Stimulated activated CD8-positive, alpha-beta memory T cell treated with anti-CD3 and anti-CD28 coated beads, Interleukin-12 subunit alpha, Interleukin-12 subunit beta, amount 100 ng/mL, for 1 hour (primary cell): ENCODE measurements at places on chromosomes 13 and 19.
A peak's percentile ranks its signal among the peaks of the same experiment; 100 is the strongest.

- DNase-seq = no peak
These were observed 43.7 kb upstream of the ADGRE5 start for GRCh38 chr19:14337510-14337909.

- no peak for DNase-seq
These were observed 80.4 kb downstream of the LRCH1 start for GRCh38 chr13:46633416-46633815.

DNA sequence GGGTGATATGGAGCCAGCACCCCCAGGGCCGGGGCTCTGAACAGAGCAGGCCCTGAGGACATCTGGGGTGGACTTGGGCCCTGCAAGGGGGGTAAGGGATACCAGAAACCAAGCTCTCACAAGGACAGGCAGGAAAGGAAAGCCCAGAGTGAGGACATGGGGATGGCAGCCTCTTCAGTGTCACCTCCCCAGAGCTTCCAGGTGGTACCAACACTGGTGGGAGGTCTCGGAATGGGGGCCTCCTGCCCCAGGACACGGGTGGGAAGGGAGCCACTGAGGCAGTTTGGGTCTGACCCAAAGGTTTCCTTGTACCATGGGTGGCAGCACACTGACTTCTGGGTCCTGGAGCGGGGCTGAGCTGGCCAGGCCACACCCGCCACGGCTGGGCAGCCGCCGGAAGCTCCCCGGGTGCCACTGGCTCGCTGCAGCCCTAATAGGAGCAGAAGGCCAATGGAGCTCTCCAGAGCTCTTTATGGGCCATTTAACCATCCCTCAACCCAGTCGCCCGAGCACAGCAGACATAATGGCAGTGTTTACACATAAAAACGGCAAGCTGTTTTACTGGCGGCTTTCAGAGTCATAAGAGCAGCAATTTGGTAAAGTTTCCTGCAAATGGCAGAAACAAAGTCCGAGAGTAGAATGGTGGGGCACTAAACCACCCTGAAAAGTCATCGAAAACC is 59.3 kb downstream of the PEPD start:
- DNase-seq = no peak

GRCh38 chr19:28602675-28603298 is 610.2 kb downstream of the UQCRFS1 start:
- DNase-seq = no peak

GRCh38 chr19:32910874-32911273 is 41.3 kb upstream of the SLC7A9 start:
- no peak for DNase-seq

- DNase-seq = no peak
These were observed 62.4 kb upstream of the XPO4 start for GRCh38 chr13:20964904-20965303.

- no peak for DNase-seq
These were observed 248.3 kb downstream of the DCLK1 start for GRCh38 chr13:35882722-35883497.

DNA sequence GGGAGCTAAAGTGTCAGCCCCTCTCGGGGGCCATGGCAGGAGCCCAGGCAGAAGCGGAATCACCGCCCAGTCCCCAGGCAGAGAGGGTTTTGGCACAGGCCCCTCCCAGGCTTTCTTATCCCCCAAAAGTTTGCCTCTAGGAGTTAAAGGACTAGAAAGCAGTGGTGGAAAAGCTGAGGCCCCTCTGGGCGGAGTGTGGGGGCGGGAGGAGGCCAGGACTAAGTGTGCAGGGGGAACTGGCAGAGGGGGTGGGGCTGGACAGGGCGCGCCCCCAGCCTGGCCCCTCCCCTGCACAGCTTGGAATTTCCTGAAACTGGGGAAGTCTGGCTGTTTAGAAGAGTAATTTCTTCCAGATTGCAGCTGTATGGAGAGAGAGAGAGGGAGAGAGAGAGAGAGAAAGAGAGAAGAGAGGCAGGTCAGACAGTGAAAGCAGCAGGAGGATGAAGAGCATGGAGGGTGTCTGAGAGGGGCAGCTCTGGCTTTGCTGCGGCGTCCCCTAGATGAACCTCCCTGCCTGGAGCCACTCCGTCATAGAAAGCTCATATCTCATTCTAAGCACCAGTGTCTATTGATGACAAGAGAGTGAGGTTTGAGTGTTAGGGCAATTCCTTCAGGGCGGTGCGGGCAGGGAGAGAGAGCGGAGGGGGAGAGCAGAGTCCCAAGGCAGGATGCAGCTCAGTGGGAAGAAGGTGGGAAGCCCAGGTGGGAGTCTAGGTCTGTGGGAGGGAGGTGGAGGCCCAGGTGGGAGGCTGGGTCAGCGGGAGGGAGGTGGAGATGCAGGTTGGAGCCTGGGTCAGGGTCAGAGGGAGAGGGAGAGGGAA is at the start of gene CDC42EP5:
Gene CDC42EP5, minus strand, starts transcription at position 226 of the 821 bp plus-strand sequence. CDS start 7,749 bp downstream, outside the sequence.
- DNase-seq = no peak

DNA sequence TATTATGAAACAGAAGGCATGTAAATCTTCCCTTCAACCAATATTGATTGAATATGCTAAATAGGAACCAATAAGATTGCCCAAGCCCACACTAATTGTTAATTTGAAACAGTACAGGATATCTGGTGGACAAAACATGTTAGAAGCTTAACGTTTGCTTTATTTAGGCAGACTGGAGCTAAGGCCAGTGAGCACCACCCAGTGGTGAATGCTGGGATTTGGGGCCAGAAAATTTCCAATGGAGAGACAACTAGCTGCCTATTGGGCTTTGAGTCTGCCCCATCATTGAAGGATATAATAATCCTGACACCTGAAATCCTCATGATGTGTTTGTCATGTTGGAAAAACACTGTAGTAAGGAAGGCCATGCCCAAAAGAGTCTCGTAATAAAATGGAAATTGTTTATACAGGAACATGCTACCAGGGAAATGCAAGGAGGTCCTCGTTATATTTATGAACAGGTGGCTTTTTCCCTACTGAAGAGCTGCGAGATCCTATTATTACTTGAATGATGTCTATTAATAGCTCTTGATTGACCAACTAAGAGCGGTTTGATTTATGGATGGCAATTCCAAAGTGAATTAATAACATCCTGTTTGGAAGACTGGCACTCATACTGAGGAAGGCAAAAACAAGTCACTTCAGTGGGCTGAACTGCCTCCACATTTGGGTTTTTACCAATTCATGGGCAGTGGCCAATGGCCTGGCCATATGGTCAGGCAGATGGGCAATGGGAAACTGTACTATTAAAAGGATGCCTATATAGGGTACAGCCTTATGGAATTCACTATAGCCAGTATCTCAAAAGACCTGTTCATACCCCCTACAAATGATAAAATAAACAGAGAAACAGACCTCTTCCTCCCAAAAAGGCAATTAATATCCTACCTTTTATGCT is 8.7 kb downstream of the SIGLECL1 start:
- no peak for DNase-seq

- peak; percentile 32 for DNase-seq
These were observed 1.5 kb upstream of the ELOF1 start for GRCh38 chr19:11560404-11561051.

DNA sequence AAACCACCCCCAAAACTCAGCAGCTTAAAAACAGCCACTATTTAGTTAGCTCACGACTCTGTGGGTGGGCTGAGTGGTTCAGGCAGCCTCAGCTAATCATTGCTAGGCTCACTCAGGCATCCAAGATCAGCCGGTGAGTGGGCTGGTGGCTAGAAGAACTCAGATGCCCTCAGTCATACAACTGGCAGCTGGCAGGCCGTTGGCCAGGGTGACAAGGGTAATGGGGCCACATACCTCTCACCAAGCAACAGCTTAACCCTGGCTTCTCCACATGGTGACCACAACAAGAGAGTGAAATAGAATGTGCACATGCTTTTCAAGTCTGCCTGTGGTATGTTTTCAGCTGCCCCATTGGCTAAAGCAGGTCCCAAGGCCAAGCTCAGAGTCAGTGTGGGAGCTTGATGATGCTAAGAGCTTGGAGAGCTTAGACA is 435.4 kb upstream of the TSHZ3 start:
- no peak for DNase-seq

DNA sequence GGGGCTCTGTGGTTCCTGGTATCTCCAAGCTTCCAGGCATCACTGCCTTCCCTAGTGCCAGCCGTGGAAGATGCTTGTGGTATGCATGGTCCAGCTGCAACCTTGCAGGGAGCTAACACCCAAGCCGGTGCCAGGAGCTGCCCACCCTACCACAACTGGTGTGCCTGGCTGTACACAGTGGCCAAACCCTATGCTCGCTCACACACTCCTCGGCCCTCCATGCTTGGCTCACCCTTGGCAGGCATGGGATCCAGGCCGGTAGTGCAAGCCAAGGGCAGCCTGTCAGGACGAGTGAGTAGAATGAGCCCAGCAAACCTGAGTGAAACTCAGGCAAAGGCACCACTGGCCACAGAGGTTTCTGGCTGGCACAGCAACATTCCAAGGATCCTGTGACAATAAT is 1676.0 kb downstream of the SLITRK1 start:
- DNase-seq = no peak

- DNase-seq = no peak
These were observed 16.3 kb downstream of the IL17D start for GRCh38 chr13:20719783-20720182.

- DNase-seq = no peak
These were observed 11.3 kb downstream of the GTPBP3 start for GRCh38 chr19:17348700-17349099.

- DNase-seq = no peak
These were observed 90.7 kb downstream of the ATP8A2 start for GRCh38 chr13:25462301-25463125.

DNA sequence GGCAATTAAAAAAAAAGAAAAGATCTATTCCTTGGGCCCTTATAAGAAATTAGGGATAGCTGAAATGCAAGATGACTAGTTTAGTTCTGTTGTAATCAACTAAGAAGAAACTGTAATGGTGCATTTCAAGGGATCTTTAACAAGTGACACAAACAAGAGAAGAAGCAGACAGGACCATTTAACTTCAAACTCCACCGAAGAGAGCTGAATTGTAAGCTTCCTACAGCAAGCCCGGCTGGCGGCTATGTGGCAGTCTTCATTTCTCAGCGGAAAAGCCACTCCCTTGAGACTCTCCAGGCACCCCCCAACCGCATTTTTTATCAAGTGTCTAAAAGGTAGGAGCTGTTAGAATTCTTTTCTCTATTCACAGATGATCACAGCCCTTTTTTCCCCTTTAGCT is 305.2 kb upstream of the ZNF507 start:
- no peak for DNase-seq

- no peak for DNase-seq
These were observed 45.4 kb upstream of the CALM3 start for GRCh38 chr19:46555628-46556280.

- DNase-seq = no peak
These were observed 3.8 kb upstream of the SLC25A42 start for GRCh38 chr19:19059837-19060611.

DNA sequence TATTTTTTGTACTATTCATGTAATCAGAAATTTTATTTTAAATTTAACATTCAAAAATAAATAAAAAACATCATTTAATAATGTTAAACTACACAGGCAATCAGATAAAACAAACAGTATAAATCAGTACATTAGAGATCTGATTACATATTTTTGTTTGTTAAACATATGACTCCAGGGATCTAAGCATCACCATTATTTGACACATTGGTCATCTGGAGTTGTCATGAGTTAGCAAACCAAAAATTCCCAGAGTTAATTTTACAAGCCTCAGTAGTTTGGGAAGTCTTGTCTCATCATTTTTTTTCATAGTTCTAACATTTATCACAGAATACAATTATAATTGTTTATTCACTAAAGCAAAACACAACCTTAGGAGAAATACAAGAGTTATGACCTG is 770.8 kb upstream of the SLITRK6 start:
- no peak for DNase-seq

GRCh38 chr19:18769989-18770528 is 21.0 kb downstream of the COMP start:
- no peak for DNase-seq

DNA sequence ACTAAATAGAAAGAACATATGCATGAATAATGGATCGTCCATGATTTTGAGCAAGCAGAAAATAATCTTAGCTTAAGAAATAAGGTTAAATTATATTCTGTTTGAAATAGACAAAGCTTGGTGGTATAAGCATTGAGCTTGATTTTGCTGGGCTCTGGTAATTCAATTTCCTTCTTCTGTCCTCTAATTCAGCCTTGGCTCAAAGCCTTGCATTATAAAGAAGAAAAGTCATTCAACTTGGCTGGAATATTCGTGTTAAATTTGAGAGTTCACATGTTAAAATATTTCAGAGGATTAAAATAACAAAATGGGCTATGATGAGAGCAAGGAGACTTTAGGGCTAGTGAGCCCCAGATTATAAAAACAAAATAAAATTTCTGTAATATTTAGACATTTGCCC is 415.4 kb upstream of the PCDH20 start:
- DNase-seq = no peak

DNA sequence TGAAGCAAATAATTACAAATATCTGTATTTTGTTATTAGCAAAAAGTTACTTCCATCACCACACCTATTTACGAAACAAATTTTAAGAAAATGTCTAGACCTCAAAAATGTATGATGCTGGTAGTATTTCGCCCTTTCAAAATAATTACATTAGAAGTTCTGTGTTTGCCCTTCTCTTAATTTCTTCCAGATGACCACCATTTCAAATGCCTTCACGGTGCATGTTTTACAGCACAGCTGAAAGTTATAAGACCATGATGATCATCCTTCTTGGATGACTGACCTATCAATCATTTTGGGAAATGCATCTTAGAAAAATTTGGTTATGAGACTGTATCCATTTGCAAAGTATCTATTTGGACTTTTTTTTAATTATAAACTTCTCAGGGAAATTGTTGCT is 390.8 kb downstream of the SLITRK6 start:
- no peak for DNase-seq

GRCh38 chr13:31154939-31155338 is 6.8 kb downstream of the HSPH1 start:
- no peak for DNase-seq

- no peak for DNase-seq
These were observed 4.1 kb downstream of the SOX21 start for GRCh38 chr13:94708031-94708859.

DNA sequence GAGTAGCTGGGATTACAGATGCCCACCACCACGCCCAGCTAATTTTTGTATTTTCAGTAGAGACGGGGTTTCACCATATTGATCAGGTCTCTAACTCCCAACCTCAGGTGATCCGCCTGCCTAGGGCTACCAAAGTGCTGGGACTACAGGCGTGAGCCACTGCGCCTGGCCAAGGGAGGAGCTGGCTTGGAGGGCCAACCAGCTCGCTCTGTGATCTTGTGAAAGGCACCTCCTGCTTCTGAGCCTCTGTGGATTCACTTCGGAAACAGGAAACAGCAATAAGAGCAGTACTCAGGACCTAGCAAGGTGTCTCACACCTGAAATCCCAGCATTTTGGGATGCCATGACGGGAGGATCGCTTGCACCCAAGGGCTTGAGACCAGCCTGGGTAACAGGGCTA is 2.0 kb upstream of the ELL start:
- no peak for DNase-seq

- no peak for DNase-seq
These were observed 12.7 kb downstream of the ADAT3 start for GRCh38 chr19:1917926-1918325.

- no peak for DNase-seq
These were observed 848.0 kb downstream of the DACH1 start for GRCh38 chr13:71018995-71019394.

GRCh38 chr19:1905863-1906375 is 720 bp downstream of the ADAT3 start:
- DNase-seq = no peak

- DNase-seq = no peak
These were observed 2.5 kb downstream of the LIG4 start for GRCh38 chr13:108212886-108213285.
